Stimulated activated naive CD8-positive, alpha-beta T cell treated with anti-CD3 and anti-CD28 coated beads, Interleukin-15, amount 100 ng/mL, for 72 hours (primary cell): ENCODE measurements at places on chromosomes 6 and 20.

DNA sequence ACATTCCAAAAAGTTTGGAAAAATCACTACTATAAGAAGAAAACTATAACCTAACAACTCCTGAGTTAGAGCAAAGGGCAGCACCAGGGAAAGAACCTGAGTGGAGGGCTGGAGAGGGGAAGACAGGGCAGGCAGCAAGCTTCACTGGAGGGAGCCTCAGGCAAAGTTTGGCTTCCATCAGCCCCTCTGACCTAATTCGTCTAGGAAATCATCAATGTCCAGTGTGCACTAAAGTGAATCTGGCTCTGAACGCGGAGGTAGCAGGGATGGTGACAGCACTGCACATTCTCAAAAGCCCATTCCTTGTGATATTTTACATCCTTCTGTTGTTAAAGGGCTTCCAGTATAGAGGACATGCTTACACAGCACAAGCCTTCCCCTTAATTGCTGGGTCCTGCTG is 87.1 kb downstream of the ZDHHC14 start:
- no peak for DNase-seq

- DNase-seq = no peak
Observed at GRCh38 chr20:58753267-58753921, 60.8 kb downstream of the NPEPL1 start.

- DNase-seq = no peak
Observed at GRCh38 chr6:79065232-79065631, 12.8 kb downstream of the PHIP start.

DNA sequence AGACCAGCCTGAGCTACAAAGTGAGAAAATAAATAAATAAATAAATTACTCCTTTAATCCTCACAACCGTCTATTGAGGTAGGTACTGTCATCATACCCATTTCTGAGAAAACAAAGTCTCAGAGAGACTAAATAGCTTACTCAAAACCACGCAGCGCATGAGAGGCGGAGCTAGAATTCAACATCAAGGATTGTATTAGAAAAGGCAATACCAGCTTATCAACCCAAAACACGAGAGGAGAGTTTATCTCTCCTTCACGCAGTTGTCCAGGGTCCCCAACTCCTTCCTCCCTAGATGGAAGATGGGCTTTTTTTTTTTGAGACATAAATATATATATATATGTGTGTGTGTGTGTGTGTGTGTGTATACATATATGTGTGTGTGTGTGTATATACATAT is 12.2 kb downstream of the HNF4A start:
- DNase-seq = no peak

- no peak for DNase-seq
Observed at GRCh38 chr6:47404435-47404834, 73.2 kb upstream of the CD2AP start.

DNA sequence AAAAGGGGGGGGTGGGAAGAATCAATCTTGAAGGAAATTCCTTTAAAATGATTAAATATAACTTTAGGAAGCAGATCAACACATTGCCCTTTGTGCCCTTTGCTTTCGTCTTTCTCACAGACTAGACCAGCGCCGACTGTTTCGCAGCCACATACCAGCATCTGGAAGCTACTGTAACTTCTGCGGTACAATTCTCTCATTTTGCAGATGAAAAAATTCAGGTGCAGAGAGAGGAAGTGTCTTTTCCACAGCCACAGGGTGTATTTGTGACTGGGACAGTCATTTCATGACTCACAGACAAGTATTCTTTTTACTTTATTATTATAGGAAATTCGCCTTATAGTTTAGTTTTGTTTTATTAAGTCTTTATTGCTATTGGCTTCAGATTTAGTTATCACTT is 84.2 kb downstream of the UST start:
- peak; percentile 28 for DNase-seq

- DNase-seq = no peak
Observed at GRCh38 chr20:12156252-12156651, 238.6 kb downstream of the BTBD3 start.

DNA sequence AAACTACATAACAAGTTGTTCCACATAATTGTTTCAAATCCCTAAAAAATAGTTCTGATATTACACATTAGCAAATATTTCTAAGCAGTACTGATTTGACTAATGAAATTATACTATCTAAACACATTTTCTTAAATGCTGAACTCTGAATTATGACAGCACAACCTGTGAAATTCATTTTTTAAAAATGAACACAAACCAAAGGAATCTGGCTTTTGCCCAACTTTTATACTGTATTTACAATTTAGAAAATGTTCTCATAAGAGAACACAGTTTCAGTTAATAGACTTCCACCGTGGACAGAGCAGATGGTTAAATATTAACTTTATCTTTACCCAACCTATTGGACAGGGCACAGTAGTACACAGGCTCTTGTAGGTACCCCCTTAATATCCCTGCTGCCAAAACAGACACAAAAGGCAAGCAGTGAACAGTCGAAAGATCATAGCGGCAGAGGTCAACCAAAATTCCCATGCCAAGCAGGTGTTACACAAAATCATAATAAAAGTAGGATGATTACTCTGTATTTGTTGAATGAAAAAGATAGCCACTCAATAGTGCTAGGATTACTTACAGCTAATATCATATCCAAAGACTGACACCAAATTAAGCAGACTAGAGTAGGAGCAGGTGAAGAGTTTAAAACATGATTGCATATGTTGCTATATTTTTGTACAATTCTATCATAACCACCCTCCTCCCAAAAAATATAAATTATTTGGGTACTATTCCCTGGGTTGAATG is 122.5 kb downstream of the RNGTT start:
- DNase-seq = no peak

- no peak for DNase-seq
Observed at GRCh38 chr6:139398658-139399057, 24.2 kb upstream of the CITED2 start.
